ENCODE measurements at places on chromosomes 4 and X.

- no peak for DNase-seq
Measured at GRCh38 chr4:2364654-2365053, 53.8 kb downstream of the ZFYVE28 start.

DNA sequence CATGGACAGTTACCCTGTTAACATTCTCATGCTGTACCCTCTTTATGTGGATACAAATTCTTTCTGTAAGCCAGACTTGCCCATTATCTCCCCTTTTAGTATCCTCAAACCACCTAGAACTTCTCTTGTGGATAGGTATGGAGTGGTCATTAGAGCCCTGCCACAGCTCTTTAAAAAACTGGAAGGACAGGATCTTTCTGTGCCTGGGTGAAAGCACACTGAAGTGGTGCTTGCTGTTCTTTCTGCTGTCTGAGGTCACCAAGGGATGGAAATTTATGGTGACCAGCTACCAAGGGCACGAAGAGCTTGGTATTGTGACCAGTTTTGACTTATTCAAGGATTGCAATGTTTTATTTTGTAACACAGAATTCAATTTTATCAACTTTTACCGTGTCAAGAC, 344.2 kb downstream of the CBLL2 start:
- DNase-seq, result no peak

DNA sequence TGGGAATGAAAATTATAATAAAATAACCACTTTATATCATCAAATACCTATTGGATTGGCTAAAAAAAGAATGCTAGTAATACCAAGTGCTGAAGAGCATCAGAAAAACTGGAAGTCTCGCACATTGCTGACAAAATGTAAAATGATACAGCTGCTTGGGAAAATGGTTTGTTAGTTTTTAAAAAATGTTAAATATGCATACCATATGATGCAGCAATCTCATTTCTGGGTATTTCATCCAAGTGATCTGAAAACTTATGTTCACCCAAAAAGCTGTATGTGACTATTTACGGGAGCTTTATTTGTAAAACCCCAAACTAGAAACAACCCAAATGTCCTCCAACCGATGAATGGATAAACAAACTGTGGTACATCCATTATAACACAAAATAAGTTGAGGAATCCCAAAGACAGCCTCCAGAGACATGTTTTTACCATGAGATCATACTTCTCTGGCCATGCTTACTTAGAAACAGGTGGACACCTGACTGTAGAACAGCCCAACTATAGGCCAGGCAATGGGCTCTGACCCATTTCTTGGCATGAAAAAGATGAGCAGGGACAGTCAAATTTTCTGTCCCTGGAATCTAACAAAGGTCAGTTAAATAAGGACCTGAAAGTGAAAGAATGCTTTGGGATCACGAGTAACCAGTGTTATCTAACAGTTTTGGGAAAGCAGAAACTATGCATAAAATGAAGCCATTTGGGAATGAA, 47.5 kb upstream of the FAM120C start:
- no peak for DNase-seq

DNA sequence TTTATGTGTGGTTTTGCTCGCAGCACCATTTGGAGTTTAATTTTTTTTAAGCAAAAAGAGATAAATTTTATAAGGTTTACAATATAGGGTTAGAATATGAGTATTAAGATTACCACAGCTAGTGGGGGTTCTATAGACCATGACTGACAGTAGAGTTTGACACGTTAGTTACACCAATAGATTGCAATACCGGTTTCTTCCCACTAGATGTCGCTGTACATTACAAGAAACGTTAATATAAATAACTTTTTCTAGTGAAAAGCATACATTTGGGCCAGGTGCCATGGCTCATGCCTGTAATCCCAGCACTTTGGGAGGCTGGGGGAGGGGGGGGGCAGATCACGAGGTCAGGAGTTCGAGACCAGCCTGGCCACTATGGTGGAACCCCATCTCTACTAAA, 433.6 kb downstream of the MAGEB5 start:
- DNase-seq, result peak; percentile 5

DNA sequence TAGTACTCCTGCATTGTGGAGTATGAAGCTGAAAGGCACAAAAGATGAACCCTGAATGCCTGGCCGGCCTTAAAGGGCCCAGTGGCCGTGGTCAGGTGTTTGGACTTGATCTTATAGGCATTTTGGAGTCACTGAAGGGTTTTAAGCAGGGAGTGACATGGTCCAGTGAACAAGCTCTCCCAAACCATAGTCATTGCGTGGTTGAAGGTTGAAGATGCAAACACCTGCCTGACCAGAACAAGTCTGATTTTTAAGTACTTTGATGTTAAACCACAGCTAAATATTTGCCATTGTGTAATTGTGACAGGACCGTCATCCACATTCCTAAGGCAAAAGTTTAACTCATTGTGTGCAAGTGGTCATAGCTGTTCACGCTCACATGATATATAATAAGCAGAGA, 3.3 kb downstream of the STK32B start:
- DNase-seq, result no peak

GRCh38 chrX:77961063-77961462, 8.4 kb downstream of the PGAM4 start:
- DNase-seq, result no peak

GRCh38 chr4:183321079-183321478, 1.0 kb upstream of the CLDN22 start:
- no peak for DNase-seq

DNA sequence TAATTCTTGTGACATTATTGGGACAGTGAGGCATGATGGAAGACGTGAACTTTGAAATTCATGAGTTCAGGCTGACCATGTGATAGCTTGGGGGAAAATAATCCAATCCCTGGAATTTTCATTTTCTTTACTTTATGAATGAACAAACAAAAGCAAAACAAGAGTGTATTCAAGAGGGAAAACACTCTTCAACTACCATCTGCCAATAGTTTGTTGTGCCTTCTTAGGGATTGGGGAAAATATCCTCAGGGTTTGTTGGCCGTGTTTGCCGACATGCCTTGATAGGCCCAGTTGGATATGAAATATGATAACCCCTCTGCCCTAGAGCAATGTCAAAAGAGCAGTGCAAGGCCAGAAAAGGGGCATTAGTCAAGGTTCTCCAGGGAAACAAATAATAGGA, 80.8 kb upstream of the CLNK start:
- DNase-seq, result no peak

GRCh38 chr4:23038626-23039491, 346.1 kb downstream of the GBA3 start:
- DNase-seq, result no peak

DNA sequence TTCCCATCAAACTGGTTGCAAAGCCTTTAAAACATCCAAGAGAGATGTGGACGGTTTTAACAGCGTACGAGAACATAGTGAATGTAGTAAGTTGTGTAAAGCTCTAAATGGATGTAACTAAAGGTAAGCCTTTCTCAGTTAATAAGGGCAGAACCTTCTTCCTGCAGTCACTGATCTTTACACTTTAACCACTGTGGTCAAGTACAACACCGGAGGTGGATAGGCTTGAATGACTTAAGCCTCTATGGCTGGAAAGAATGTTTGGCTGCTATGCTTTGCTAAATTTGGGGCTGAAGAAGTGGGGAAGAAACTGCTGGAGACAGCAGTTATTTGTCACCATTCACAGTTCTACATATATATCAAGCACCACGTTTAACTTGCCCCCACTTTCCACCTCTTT, 285.1 kb upstream of the FMR1 start:
- DNase-seq, result no peak

DNA sequence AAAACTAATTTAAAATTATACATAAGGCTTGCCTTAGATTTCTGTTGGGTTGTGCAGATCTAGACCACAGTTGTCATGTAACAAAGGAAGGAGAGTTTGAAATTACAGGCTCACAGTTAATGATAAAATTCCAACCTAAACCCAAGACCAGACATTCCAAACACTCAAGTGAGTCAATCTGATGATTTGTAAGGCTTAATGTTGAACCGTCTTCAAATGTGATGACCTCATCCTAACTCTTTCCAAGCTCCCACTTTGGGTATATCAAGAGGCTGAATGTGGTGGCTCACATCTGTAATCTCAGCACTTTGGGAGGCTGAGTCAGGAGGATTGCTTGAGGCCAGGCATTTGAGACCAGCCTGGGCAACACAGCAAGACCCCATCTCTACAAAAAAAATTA, 149.2 kb downstream of the TBL1X start:
- no peak for DNase-seq

DNA sequence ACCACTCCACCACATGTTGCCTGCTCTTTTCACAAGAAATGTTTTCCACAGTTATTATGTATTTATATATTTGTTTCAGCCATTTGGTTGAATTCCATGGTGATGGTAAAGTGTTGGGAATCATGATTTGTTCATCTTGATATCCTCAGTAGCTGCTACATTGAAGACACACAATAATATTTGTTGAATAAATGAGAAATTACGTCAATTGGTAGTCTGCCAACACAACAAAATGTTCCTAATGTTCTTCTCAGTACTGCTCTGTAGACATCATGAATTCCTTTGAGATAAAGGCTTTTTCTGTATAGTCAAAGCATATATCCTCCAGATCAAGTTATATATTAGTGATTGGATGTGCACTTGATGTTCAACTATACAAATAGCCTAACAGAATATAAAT, 29.5 kb downstream of the CXXC4 start:
- DNase-seq, result no peak

DNA sequence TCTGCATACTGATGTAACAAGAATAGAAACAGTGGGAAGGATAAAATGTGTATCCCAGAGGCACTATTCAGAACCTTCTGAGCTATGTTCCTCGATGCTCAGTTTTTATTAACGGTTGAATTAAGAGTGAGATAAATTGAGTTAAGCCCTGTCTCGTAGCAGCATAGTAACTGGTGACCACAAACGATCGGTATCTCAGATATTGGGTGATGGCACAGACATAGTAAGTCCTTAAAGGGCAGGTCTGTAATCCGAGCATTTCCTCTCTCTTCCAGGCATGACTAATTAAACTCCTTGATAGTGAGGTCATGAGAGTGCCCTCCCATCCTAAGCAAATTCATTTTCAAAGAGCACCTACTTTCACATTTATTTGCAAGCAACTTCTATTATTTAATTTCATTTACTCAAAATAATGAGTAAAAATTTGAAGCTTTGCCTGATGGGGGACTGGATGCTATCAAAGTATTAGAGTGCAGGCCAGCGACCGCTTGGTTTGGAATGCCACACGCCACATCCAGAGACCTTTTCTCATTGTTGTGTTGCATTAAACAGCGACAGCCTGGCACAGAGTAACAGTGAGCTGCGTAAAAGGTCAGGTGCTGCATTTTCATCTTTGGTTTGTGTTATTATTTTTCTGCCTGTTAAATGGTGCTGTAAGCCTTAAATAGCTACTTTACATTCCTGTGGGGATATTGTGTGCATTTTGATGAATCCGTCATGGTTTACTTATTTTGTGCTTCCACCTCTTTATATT, 101.9 kb downstream of the PCDH7 start:
- DNase-seq, result no peak

DNA sequence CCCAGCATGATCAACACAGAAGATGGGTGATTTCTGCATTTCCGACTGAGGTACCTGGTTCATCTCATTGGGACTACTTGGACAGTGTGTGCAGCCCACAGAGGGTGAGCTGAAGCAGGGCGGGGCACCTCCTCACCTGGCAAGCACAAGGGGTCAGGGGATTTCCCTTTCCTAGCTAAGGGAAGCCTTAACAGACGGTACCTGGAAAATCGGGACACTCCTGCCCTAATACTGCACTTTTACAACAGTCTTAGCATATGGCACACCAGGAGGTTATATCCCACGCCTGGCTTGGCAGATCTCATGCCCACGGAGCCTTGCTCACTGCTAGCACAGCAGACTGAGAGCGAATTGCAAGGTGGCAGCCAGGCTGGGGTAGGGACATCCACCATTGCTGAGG, 92.9 kb upstream of the GRID2 start:
- DNase-seq, result peak; percentile 69

- no peak for DNase-seq
Measured at GRCh38 chr4:164876700-164877324, at the start of gene APELA. TSS of gene APELA (plus strand) at chr4:164877178. CDS start at chr4:164877332, 154 bp downstream.

DNA sequence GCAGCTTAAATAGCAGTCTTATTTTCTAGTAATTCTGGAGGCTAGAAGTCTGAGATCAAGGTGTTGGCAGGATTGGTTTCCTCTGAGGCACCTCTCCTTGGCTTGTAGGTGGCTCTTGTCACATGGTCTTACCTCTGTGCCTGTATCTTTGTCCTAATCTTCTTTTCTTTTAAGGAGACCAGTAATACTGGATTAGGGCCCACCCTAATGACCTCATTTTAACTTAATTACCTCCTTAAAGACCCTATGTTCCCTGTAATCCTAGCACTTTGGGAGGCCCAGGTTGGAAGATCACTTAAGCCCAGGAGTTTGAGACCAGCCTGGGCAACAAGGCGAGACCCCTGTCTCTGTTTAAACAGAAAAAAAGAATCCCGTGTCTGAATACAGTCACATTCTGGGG, 38.9 kb downstream of the ARHGAP10 start:
- no peak for DNase-seq

- DNase-seq, result no peak
Measured at GRCh38 chr4:55509266-55509665, 37.4 kb downstream of the CLOCK start.

GRCh38 chrX:77442728-77443127, 4.5 kb upstream of the FGF16 start:
- no peak for DNase-seq

DNA sequence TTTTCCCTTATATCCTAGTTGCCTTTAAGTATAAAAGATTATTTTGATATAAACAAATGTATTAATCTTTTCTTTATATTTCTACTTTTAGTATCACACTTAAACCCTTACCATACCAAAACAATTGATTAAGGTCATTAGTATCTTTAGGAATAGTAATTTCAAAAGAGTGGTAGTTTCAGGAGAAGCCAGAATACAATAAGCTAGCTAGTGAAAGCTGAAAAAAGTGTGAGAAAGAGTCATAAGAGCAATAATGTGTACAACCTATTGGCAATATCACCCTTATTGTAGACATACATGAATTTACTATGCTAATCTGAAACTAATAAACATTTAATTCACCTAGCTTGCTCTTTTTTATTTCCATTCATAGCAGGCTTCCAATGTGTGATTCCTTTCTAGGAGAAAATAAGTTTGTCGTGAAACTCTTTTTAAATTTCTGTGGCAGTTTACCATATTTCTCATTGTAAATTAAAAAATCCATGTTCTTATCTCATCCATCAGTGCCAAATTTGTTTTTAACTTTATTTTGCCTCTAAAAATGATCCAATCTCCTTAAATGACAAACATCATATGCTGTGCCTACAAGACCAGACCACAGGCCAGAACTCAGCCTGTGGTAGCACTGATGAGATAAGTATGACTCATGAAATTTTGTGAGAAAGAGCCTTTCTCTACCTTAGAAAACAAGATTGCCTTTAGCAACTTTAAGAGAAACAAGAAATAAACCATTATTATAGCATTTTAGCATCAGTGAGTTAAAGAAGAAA, 8.1 kb downstream of the NEK1 start:
- DNase-seq, result no peak
